ENCODE measurements at places on chromosomes 16 and 17.

GRCh38 chr16:60463986-60464385, 1572.3 kb downstream of the CDH8 start:
- DNase-seq = no peak

DNA sequence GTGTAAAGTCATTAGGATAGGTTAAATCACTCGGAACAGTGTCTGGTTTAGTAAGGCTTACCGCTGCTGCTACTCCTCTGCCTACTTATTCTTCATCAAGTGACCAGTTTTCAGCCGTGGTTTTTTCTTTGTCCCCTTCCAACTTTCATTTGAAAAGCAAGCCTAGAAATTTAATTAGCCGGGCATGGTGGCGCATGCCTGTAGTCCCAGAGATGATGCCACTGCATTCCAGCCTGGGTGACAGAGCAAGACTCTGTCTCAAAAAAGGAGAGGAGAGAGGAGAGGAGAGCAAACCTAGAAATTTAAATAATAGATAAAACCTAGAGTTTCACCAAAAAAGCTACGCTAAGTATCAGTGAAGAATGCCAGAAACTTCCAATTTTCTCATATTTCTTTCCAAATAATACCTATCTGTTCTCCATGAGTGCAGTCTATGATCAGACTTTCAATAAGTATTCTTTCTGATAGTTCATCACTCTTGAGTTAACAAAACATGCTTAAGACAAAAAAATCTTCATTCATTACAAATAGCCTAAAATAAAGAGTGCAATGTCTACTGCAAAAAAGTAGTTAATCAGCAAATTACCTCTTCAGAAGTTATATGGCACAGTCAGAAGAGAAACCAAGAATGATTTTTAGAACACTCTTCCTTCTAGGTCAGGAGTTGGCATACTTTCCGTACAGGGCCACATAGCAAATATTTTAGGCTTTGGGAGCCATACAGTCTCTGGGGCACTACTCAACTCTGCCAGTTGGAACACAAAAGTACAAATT, 15.1 kb downstream of the ANKFY1 start:
- no peak for DNase-seq

DNA sequence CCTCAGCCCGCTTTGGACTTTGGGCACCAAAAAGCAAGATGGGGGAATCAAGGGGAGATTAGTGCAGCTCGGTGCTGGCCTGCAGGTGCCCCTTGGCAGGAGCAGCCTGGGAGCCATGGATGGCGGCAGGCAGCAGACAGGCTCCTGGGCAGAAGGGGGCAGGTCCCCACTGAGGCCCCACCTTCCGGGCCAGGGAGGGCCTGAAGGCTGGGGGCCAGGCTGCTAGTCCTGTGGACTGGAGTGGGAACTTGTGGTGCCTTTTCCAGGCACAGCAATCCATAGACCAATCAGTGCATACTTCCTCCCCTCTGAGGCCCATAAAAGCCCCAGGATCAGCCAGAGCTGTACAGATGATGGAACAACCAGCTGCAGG, 64.0 kb downstream of the USP32 start:
- no peak for DNase-seq

- DNase-seq = no peak
Measured at GRCh38 chr17:80689129-80689619, 144.5 kb downstream of the RPTOR start.

DNA sequence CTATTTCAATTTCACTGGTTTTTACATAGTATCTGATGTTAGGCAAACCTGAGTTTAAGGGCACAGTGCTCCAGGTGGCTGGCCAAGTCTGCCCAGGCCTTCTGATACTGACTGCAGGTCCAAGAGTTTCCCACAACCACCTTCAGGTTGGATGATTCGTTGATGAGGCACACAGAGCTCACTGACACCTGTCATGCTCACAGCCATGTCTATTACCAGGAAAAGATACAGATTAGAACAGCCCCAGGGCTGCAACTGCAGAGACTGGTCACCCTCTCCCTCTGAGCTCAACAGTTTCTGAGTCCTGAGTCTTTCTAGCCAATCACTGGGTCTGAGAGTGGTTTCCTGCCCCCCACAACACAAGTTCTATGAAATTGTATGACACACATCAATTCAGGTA, 37.2 kb downstream of the MEAK7 start:
- DNase-seq = no peak

GRCh38 chr17:81741594-81742452, 29.7 kb downstream of the SLC25A10 start:
- no peak for DNase-seq

Data from EH (cell line).